Head of caudate nucleus (tissue), 42 donors: ENCODE measurements at places on chromosomes 6 and 20.

DNA sequence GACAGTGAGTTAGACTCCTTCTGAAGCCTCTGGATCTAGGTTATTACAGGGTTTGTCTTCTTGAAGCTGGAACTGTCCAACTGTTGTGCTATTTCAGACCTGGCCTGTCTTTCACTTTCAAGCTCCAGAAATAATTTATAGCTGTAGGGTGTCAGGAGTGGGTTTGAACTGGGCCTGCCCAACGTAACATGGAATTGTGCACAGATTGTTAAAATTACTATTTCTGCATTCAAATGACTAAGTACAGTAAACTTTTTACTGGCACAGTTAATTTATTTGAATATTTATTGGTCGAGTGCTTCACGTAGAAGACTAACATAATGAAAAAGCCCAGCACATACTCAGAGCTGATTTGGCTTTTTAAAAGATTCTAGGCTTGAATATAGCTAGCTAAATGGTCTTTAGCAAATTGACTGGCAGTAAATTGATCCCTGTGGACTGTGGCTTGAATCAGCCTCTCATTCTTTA is 74.3 kb downstream of the ARID1B start:
- no peak for DNase-seq

GRCh38 chr6:150878347-150879213 is 13.1 kb downstream of the MTHFD1L start:
- DNase-seq, result no peak

DNA sequence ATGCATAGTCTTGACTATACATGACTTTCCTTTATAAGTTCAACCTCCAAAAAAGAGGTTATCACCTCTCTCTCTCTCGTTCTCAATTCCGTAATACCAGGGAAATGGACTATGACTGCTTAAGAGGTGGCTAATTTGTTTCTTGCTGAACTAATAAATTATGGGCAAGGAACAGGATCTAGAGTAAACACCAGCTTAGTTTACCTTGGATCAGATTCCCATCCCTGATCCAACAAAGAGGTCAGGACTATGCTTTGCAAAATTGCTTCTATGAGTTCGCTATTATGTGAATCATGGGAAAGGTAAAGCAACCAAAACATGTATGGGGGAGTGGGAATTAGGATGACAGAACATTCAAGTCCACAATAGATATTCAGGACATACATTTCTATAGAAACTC is 630.7 kb downstream of the HACE1 start:
- no peak for DNase-seq

DNA sequence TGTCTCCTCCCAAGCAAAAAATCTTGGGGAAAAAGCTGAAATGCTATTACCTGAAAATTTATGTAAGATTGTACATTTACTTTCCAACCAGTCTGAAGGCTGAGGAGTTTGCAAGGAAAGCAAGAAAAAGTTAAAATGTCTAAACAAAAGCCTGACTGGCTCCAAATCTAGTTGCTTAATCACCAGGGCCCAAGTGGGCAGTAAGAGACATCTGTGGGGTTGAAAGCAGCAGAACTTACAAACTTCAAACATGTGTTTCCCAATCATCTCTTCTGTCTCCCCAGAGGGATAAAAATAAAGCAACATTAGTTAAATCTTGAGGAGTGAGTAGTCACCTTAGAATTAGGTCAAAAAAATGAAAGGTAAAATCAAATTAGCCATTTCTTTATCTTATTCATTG is 98.6 kb downstream of the OGFRL1 start:
- no peak for DNase-seq
